Heart left ventricle (tissue), 16 donors: ENCODE measurements at places on chromosomes 3 and 15. TPM values are rescaled to one million over a fixed set of nuclear protein-coding genes. Genes with fewer than 3 reads are reported as not detected.

DNA sequence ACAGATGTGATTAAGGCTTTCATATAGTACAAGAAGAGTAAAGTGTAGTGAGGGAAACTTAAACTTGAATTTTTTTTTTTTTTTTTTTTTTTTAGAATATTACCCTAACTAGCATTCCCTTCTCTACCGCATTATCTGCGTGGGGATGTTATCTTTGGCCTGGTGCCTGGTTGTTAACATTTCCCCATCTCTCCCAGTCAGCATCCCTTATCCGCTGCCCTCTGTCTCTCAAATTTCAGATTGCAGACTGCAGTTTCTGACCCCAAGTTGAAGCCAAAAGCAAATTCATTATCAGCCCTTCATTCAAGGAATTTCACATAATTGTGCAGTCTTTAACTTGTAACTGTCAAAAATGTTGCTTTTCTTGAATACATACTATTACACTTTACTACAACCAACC, 353.0 kb downstream of the PLOD2 start:
- DNase-seq = peak; percentile 26

The CAND2 gene
- polyA plus RNA-seq = 11.7 TPM

GRCh38 chr3:13718436-13718835, 161.4 kb downstream of the WNT7A start:
- DNase-seq = peak; percentile 12

DNA sequence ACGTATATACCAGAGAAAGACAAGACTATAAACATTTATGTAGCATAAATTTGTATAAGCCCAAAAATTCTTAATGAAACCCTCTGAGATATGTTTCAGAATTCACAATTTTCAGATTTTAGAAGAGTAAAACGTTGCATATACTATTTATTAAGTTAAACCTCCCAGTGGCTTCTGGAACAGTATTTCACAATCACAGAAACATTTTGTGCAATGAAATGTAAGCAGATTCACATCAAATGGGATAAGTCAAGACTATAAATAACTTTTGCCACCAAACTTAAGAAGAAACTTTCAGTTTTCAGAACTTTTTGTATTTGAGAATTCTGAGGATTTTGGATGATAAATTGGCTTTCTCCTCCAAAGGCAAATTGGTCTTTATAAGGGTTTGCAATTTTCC, 9.2 kb downstream of the SLTM start:
- DNase-seq = no peak

GRCh38 chr15:66842710-66843441, 140.8 kb downstream of the SMAD6 start:
- peak; percentile 70 for DNase-seq

GRCh38 chr3:168275662-168276061, 179.9 kb upstream of the GOLIM4 start:
- no peak for DNase-seq
